Ascending aorta (tissue), 2 donors: ENCODE measurements at places on chromosomes 13 and 19.

DNA sequence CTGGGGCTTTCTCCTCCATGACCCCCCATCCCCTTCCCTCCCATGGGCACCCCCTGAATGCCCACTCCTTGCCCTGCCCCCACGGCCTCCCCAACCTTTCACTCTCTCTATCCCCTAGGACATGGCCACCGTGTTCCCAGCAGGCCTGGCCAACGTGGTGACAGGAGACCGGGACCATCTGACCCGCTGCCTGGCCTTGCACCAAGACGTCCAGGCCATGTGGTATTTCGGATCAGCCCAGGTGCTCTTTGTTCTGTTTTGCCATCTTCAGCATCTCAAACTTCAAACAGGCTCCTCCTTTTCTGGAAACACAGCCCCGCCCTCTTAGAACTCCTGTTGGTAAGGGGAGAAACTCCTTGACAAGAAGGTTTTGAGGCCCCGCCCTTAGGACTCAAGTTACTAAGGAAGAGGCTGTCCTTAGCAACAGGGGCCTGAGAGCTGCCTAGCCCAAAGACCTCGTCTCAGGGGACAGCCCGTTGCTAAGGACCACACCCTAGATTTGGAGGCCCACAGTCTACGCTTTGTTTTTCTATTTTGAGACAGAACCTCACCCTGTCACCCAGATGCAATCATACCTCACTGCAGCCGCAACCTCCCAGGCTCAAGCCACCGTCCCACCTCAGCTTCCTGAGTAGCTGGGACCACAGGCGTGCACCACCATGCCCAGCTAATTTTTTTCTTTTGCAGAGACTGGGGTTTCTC, 5.1 kb upstream of the FLT3LG start:
- DNase-seq, result no peak

GRCh38 chr13:105035092-105035491, 1500.4 kb downstream of the EFNB2 start:
- DNase-seq, result no peak

DNA sequence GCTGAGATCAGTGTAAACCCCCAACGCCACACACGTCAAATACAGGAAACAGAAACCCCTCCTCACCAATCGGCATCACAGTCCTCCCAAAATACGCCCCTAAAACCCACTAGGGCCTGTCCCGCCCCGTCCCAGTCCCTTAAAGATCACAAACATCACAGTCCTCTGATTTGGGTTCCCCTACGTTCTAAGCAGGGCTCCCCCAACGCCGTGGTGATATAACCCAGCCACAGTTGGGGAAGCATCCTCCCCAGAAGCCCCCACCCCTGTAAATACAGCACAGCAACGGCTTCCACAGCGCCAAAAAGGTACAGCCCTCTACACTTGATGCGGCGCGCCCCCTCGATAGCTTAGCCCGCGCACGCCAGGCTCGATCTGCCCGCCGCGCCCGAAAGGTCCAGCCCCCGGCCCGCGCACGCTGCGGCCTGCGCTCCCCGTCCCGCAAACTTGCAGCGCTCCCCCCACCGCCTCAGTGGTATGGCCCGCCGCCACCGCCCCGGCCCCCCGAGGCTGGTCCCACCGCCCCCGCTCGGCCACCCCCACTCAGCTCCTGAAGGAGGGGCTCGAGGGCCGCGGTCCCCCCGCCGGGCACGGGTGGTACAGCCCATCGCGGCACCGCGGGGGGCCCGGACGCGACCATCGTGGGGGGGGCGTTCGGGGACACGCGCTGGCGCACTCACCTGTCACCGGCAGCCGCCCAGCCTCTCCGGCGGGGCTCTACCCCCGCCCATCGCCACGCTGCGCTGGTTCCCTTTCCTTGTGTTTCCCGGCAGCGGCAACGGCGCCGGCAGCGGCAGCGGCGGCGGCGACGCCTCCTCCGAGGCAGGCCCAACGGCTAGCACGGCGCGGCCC, at the start of gene AKT2:
Gene AKT2, minus strand, starts transcription at position 845 of the 852 bp plus-strand sequence. CDS start 20,078 bp downstream, outside the sequence.
- DNase-seq, result no peak

- peak; percentile 88 for DNase-seq
Measured at GRCh38 chr13:80341101-80341755, at the start of gene SPRY2. SPRY2 (minus strand) TSS chr13:80341126; CDS start chr13:80337705, 3,421 bp downstream.

- DNase-seq, result no peak
Measured at GRCh38 chr19:17209126-17210036, 5.8 kb upstream of the USE1 start.

GRCh38 chr19:19399733-19400433, 5.6 kb upstream of the GATAD2A start:
- no peak for DNase-seq

- DNase-seq, result no peak
Measured at GRCh38 chr13:113812178-113813040, 51.5 kb downstream of the GAS6 start.
